ENCODE measurements at places on chromosomes 13 and 19.
A peak's percentile ranks its signal among the peaks of the same experiment; 100 is the strongest.

- DNase-seq, result no peak
These were observed 43.8 kb downstream of the ING1 start for GRCh38 chr13:110757296-110757695.

GRCh38 chr19:23118400-23118799 is 1.6 kb downstream of the ZNF730 start:
- DNase-seq, result no peak

- DNase-seq, result no peak
These were observed 173.5 kb downstream of the SLC7A1 start for GRCh38 chr13:29422015-29422414.

DNA sequence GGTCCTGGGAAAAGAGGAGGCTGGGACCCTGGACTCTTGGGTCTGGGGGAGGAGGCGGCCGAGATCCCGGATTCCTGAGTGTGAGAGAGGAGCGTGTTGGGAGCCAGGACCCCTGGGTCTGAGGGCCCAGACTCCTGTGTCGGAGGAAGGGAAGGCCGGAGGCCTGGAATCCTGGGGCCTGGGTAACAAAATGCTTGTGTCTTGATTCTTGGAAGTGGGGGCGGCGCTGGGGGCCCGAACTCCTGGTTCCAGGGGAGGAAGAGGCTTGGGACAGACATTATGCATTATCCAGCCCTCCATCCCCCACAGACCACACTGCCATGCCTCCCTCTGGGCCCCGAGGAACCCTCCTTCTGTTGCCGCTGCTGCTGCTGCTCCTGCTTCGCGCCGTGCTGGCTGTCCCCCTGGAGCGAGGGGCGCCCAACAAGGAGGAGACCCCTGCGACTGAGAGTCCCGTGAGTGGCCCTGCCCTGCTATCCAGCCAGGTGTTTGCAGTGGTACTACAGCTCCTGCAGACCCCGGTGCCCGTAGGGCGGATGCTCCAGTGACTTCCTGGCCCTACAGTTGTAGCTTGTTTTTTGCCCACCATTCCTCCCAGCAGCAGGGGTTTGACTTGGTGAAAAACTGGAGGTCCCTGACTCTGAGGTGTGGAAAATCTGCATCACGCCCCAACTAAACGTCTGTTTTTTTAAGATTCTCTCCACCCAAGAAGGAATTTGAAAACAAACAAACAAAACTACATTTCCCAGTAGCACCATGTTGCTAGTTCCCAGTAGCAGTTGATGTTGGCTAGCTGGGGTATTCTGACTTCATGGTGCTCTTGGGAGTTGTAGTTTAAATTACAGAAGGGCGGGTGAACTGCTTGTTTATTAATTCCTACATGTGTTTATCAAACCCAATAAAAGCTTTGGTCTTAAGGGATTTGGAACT is 630 bp downstream of the NUCB1 start:
- peak; percentile 58 for DNase-seq

DNA sequence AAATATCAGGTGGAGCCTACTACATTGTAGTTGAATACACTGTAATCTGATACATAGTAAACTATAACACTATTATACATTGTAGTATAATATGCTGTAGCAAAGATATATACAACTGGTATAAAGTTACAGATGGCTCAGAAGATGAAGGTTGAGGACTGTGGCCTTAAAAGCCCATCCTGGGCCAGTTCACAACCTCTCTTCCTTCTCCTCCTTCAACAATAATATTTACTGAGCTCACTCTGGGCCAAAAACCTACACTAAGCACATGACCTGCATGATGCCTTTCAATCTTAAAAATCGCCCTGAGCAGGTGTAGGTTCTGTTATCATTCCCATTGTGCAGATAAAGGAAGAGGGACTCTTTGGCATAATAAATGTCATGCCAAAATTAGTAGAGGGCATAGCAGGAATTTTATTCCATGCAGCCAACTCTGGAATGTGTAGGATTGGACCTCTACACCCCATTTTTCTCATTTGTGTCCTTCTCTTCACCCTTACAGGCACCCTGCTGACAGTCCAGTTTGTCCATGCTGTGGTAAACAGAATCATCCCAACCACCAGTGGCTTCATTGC is 14.6 kb upstream of the SIN3B start:
- peak; percentile 61 for DNase-seq

DNA sequence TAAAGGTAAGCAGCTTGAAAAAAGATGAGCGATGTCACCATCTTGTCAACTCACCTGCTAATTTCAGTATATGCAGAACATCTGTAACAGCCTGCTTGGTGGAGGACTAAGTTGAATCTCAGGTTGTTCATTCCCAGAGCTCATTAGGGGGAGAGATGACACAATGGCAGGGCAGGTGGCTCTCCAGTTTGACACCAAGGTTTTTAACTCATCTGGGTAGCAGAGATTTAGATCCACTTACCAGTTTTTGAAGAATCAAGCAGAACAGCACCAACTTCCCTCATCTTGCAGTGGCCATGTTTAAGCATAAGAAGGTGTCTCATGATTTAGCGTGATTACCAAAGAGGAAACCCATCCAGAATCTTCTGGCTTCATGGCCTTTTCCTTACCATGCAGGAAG is 168.3 kb downstream of the TSHZ3 start:
- no peak for DNase-seq

DNA sequence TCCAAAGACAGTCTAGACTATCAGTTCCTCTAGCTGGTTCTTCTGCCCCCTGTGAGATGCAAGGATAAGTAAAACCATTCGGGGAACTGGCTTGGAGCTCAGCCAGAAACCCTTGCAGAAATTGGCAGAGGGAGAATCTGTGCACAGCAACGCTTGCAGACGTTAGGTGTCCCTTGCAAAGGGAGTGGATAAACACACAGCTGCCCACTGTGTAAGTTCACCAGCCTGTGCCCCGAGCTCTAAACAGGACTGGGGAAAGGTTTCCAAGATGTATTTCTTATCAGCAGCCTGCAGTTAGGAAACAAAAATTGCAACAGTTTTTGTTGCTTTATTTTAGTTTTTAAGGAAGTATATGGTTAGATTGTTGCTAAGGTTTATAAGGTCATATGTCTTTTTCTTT is 19.0 kb upstream of the ADGRE1 start:
- DNase-seq, result no peak

DNA sequence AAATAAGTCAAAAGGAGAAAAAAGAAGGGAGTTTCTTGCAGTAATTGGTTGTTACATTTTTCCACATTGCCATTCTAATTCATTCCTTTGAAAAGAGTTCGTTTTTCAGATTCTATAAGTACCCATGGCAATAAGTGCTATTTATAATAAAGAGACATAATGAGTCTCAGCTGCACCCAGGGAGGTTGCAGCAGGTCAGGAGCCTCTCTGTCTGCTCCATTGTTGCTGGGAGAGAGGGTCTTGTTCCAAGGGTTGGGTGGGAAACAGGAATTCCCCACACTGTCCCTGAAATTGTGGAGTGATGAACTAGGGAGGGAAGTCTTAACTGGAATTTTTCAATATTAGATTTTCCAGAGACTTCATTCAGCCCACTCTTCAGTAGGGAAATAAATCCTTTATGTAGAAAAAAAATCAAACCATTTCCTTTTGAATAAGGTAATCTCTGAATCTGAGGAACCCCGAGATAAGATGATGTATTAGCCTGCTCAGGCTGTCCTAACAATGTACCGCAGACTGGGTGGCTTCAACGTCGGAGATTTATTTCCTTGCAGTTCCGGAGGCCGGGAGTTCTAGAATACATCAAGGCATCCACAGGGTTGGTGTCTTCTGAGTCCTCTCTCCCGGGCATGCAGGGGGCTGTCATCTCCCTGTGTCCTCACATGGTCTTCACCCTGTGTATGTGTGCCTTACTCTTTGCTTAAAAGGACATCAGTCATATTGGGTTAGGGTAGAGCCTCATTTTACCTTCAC is 342.7 kb upstream of the TMTC4 start:
- DNase-seq, result no peak

- DNase-seq, result no peak
These were observed 360 bp downstream of the DDX39A start for GRCh38 chr19:14418856-14419105.

DNA sequence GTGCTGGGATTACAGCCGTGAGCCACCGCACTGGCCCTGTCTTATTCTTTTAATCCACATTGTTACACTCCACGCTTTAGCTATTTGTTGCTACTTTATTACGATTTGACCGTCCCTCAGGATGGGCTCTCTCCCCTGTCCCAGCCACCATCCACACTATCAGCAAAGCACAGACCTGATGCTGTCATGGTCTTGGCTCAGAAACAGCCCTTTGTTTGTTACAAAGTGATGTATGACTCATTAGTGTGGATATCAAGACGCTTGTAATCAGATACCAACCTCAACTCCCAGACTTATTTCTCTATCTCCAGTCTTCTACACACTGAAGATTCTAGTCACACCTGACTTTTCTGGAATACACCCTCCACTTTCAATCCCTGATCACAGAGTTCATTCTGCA is 84.6 kb upstream of the FREM2 start:
- DNase-seq, result no peak

GRCh38 chr19:17536955-17537354 is 18.5 kb upstream of the COLGALT1 start:
- DNase-seq, result no peak

GRCh38 chr13:99285432-99286182 is 21.6 kb downstream of the GPR183 start:
- peak; percentile 22 for DNase-seq

GRCh38 chr19:38095411-38096308 is 128.4 kb downstream of the DPF1 start:
- DNase-seq, result peak; percentile 78

DNA sequence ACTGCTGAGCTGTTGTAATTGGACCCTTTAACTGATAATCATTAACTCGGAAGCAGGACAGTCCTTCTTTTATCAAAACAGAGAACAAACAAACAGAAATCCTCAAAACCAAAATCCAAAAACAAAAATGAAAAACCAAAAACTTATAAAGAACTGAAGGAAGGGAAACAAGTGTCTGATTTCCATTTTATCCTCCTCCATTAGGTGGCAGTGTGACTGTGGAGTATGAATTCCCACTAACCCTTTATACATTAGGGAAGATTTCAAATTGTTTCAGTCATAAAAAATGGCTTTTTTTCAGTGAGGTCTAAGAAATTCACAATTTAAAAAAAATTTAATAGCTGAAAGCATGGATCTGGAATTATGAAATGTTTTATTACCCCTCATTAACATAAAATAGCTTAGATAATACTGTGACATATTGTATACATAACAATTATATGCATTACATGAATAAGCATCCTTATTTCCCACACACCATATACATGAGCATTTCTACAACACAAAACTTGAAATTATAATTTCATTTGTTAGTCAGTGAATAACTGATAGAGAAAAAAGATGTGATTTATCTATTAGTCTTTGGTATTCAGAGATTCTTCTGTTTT is 1074.3 kb upstream of the PCDH9 start:
- peak; percentile 10 for DNase-seq

- DNase-seq, result peak; percentile 70
These were observed 977 bp downstream of the IRGQ start for GRCh38 chr19:43594710-43595604.

DNA sequence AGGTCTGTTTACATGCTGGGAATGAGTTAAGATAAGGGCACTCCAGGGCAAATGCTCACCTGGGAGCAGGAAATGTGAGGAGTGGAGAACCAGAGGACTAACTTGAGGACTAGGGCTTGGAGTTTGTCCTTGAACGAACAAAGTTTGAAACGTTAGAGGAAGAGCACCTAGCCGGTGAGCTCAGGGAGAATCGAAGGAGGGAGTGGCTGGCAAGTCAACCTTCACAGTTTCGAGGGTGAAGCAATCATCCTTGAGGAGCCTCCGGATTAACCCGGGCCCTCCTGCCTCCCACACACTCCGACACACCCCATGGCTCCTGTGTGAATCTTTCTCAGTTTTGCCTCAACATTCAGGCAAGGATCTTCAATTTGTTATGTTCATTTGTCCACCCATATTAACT is 58.6 kb downstream of the LMO7 start:
- no peak for DNase-seq

DNA sequence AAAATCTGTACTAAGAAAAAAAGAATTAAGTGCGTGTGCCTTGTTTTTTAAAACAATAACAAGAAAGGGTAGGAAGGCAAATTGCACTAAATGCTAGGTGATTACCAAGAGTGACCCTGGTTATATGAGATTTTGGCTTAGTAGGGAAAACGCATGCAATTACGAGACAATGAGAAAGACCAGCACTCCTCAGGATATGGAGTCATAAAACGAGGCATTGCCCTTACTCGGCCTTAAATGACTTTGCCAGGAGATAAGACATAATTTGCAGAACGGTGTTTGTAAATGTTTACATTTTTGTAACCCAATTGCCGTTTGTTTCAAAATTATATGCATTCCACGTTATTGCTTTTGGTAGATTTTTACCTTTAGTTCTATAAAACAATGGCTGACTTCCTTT is 179.8 kb downstream of the RBM26 start:
- no peak for DNase-seq

GRCh38 chr13:99980201-99980823 is 1.3 kb upstream of the ZIC2 start:
- DNase-seq, result peak; percentile 66

Measured in cardiac fibroblast (primary cell).